ENCODE measurements at places on chromosomes 3 and 15. TPM values are rescaled to one million over a fixed set of nuclear protein-coding genes. Genes with fewer than 3 reads are reported as not detected.

Gene ALDH1L1
- 1.8 TPM for total RNA-seq

Gene FAM131A
- 14.7 TPM for total RNA-seq

- DNase-seq: no peak
- H3K4me1 ChIP-seq: no peaks in the 10 kb centered on the region
- H3K36me3 ChIP-seq: peaks cover 89% of the 10 kb centered on the region
- no peak overlapping the region for H3K4me3 ChIP-seq
- no peaks in the 10 kb centered on the region for H3K27me3 ChIP-seq
- no peak overlapping the region for H3K27ac ChIP-seq
These were observed 107.3 kb downstream of the HERC1 start for GRCh38 chr15:63726491-63726890.

DNA sequence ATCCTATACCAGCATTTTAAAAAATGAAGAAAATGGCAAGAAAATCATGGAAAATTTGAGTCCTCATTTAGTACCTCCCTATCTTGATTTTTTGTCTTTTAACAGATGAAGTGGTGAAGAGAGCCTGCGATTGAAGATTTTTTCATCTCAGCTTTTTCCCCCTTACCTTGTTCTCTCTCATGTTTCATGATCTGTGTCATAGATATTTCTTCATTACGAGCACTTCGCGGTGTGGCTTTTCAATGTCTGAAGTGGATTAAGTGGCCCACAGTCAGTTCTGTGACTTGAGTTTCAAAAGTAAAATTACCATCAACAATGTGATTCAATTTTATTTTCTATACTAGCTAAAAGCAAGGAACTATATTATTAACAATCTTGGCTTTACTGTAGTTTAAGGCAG is 147.2 kb downstream of the FNDC3B start:
- H3K27ac ChIP-seq: peak overlapping the region; percentile 39
- no peaks in the 10 kb centered on the region for H3K36me3 ChIP-seq
- H3K27me3 ChIP-seq: no peaks in the 10 kb centered on the region
- H3K4me1 ChIP-seq: peaks cover 61% of the 10 kb centered on the region
